ENCODE measurements at places on chromosomes 12 and 14.

DNA sequence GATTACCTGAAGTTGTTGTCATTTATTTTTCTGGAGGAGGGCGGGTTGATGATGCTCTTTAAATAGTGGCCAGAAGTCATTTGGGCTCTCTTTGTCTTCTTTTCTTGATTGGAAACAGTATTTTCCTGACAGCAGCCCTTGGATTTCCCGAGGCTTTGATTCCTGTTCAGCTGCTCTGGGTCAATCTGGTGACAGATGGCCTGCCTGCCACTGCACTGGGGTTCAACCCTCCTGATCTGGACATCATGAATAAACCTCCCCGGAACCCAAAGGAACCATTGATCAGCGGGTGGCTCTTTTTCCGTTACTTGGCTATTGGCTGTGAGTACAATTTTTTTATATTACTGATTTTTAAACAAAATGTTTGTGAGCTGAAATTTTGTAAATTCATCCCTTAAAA lies 60.4 kb downstream of the ANAPC7 start:
- no peak for DNase-seq

DNA sequence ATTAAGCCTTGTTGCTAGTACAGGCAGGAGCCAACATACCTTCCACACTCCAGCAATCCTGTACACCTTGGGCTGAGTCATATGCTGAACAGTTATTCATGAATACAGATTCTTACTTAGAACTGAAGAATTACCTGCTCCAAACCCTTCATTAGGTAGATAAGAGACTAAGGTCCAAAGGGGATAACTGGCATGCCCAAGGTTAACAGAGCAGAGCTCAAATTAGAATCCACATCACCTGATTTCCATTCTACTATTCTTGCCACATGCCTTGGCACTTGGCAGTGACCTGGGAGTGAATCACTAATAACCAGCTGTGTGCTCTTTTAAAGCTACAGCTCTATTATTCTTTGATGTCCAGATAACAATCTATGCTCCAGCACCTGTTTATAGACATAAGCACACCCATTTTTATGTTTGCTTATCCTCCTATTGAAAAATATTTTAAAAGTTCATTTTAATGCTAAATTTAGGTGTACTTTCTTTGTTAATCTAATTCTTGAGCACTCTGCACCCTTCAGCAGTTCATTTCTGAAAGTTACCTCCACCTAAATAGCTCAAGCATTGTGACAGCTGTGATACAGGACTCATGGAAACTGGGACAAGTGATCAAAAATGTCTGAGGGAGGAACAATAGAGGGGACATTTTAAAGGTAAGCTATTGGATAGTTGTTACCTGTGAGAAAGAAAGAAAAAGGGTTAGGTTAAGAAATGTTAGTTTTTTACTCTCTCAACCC lies 19.4 kb downstream of the LPCAT3 start:
- DNase-seq: no peak

GRCh38 chr12:7503686-7504415 lies at the start of gene CD163:
TSS of gene CD163 (minus strand) at chr12:7503777. CDS start at chr12:7503690, 87 bp downstream.
- DNase-seq: peak; percentile 43

DNA sequence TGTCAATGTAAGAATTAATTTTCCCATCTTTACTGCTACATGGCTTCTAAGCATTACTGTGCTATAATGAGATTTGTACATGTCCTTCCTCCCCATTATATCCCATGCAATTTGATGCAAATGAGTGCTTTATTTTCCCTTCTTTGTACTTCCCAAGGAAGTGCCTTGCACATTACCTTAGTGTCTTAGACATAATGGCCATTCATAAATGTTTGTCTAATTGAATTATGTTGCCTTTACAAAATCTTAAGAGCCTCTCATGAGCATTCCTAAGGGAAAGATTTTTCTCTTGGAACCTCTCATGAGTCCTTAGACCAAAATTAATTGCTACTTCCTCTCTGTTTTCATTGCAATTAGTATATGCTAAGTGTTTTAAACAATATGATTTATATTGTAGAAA lies 741.7 kb downstream of the RERGL start:
- no peak for DNase-seq

GRCh38 chr12:57085999-57086492 lies 2.9 kb upstream of the NAB2 start:
- peak; percentile 75 for DNase-seq

- DNase-seq: no peak
Measured at GRCh38 chr12:117994551-117995438, 21.7 kb upstream of the RFC5 start.

GRCh38 chr12:124448241-124448954 lies 119.0 kb downstream of the NCOR2 start:
- DNase-seq: no peak

- DNase-seq: no peak
Measured at GRCh38 chr14:57136669-57137328, 131.9 kb downstream of the EXOC5 start.

- DNase-seq: no peak
Measured at GRCh38 chr12:1147821-1148220, 156.8 kb downstream of the ERC1 start.

DNA sequence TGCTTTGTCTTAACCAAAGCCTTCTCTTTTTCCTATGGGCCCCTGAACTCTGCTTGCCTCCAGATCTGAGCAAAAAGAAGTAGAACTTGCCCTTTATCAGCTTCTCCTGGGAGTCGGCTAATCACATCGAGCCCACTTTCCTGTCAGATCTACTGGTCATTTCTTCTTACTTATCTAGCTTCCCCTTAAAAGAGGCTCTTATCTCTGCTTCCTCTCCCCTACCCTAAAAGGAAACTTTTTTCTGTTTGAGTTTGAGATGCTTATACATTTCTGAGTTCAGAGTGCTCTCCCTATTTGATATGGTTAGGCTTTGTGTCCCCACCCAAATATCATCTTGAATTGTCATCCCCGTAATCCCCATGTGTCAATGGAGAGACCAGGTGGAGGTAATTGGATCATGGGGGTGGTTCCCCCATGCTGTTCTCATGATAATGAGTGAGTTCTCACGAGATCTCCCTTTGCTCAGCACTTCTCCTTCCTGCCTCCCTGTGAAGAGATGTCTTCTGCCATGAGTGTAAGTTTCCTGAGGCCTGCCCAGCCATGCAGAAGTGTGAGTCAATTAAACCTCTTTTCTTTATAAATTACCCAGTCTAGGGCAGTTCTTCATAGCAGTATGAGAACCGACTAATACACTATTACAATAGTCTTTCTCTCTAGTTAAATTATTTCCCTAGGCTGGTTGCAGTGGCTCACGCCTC lies 114.7 kb upstream of the AMN1 start:
- peak; percentile 76 for DNase-seq

GRCh38 chr14:82778008-82778590 lies 1244.4 kb upstream of the SEL1L start:
- no peak for DNase-seq

DNA sequence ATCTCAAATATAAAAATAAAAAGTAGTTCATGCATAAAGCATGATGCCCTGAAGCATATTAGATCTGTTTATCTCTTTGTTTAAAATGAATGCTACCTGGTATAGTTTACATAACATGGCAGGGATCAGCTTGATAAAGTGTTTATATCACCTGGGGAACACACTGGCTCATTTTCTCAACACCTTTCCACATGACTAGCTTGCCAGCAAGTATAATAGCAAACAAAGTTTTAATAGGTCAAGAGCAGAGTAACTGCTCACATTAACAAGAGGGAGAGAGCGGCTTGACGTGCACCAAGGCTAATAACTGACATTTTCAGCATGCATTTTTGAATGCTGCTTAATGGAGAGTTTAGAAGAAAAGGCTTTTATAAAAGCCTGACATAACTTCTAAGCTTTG lies 246.4 kb downstream of the EGLN3 start:
- DNase-seq: no peak

DNA sequence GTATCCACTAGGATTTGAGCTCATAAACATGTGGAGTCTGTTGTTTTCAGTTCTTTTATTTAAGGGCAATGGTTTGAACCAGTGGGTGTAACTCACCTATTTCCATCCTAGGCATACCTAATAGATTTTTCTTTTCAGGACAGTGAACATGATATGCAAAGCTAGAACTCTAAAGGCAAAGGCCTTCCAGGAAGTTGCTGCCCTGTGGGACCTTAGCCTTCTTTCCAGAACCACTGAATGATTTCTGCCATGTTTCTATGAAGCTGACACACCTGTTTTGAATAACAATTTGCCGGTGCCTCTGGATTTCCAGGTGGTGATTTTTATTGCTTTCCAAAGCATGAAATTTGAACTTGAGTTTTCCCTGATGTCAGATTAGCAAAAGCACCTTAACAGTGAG lies 372.9 kb upstream of the FAR2 start:
- no peak for DNase-seq

- DNase-seq: no peak
Measured at GRCh38 chr12:126926023-126926594, 1340.9 kb upstream of the TMEM132C start.

GRCh38 chr12:58009405-58010195 lies 68.2 kb downstream of the ATP23 start:
- no peak for DNase-seq

DNA sequence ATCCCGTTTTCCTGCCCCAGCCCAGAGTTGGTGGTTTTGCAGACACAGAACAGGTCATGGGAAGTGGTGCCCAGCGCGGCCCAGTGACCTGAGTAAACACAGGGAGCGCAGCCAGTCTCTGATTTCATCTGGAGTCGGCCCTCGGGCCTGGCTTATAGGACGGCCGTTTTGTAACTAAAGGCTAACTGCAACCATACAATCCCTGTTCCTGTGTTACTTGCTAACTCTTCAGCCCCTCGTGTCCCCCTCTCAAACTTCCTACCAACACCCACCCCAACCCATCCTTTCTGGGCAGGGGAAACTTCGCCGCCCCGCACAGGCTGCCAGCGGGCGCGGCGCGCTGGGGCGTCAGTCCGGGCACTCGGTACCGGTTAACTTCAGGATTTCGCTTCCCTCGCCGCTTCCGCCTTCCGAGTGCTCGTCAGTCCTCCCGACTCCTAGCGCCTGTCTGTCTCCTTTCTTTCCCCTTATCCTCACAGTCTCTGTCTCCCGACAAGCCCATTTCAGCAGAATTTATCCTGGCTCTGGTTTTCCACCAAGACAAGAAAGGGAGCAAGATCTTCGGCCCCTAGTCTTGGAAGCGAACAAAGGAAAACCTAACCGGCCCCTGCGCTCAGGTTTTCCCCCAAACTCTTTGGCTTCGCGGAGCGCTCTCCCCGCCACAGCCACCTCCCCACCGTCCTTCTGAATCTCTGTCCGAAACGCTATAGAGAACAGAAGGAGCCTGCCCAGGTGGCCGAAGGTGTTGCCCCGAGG lies 2.0 kb downstream of the SIX1 start:
- no peak for DNase-seq

DNA sequence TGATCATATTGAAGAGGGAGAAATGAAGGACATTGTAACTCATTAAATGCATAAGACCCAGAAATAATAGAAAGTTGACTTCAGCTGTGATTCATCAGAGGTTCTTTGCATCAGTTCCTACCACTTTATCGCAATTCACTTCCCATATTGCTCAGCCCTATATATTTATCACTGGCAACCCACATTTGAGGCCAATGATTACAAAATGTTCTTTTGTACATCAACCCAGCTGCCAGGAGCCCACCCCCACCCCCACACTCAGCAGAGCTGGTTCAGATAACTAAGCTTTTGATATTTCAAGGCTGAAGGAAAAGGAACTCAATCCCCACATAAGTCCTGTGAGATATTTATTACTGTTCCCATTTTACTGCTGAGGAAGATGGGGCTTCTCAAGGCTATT lies 51.2 kb upstream of the TMPO start:
- DNase-seq: no peak

GRCh38 chr12:14514154-14514842 lies 53.4 kb downstream of the PLBD1 start:
- DNase-seq: peak; percentile 55

GRCh38 chr12:93753285-93753684 lies 76.1 kb downstream of the CRADD start:
- DNase-seq: no peak

DNA sequence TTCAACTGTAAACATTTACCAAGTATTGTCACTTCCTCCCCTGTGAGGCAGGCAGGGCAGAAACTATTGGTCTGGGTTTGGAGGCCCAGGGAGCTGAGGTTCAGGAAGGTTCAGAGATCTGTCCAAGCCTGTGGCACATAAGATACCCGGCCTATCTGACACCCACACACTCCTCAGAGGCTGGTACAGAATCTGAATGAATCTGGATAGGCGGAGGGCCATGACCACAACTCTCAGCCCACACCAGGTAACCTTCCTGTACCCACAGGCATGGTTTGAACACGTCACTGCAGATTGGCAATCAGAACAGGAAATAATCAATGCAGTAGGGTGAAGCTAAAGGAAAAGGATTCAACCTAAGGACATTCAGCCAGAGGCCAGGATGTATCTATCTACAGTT lies 92.8 kb upstream of the TMCC3 start:
- DNase-seq: no peak

DNA sequence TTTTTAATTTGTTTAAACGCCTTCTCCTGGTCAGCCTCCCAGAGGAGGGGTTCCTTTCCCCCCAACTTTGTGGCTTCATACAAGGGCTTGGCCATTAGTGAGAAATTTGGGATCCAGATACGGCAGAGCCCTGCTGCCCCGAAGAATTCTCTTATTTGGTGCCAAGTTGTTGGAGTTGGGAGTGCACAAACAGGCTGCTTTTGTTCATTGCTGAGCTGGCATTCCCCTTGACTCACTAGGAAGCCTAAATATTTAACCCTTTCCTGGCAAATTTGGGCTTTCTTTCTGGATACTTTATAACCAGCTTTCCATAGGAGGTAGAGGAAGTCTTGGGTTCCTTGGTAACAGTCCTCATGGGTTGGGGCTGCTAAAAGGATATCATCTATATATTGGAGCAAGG lies 10.3 kb upstream of the ADAM21 start:
- no peak for DNase-seq

- DNase-seq: no peak
Measured at GRCh38 chr12:6214633-6215032, 14.4 kb downstream of the CD9 start.

- DNase-seq: no peak
Measured at GRCh38 chr14:71554323-71554722, 377.9 kb upstream of the RGS6 start.

DNA sequence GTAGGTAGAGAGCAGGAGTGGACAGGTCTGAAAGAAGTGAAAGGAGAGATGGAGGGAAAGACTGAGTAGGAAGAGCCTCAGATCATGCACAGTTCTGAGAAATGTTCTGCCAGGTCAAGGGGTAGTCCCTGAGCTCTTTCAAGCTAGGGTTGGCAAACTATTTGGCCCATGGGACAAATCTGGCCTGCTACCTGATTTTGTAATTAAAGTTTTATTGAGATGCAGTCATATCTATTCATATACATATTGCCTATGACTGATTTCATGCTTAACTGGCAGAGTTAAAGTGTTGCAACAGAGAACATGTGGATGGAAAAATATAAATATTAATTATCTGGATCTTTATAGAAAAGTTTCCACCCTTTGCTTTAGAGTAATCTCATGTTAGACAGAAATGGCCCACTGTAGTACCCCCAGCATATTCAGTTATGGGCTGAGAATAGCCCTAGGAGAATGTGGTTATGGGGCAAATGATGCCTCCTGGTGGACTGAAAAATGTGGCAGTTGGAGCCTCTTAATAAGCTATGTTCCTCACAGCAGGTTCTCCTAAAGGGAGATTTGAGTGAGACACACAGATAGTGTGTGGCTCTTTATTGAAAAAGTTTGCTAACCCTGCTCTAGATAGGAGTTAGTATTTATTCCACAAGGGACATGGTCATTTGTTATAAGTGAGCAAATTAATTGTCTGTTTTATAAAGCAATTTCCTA lies 476.9 kb downstream of the LRIG3 start:
- DNase-seq: peak; percentile 37
